Activated naive CD8-positive, alpha-beta T cell treated with anti-CD3 and anti-CD28 coated beads, Interleukin-2, amount 50 U/mL, for 16 hours (primary cell): ENCODE measurements at places on chromosomes 2 and 18.
A peak's percentile ranks its signal among the peaks of the same experiment; 100 is the strongest.

DNA sequence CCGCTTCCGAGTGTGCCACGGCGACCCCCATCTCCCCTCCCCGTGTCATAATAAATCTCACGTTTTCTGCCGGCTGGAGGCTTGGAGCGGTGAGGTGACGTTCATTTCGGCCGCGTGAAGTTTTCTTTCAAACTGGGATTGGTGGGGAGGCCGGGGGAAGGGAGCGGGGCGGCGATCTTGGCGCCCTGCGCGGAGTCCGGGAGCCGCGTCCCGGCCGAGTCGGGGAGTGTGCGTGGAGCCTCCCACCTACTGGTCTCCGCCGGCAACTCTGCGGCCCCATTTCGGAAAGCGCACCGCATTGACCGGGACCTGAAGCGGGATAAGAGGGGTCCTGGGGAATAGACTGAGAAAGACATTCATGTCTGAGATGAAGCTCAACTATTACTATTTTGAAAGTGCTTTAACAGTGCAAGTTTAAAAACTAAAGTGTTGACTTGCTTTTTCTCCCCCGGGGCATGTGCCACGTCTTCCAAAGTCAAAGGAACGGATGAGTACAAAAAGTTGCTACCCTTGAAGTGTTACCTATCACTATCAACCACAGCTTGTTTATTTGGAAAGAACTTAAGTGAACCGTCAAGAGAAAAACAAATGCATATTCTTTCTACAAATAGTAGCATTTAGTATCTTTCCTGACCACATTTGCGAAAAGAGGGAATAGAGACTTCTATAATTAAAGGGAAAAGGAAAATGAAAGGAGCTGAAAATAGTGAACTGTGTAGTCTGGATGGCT is 818 bp upstream of the IKZF2 start:
- DNase-seq: no peak

DNA sequence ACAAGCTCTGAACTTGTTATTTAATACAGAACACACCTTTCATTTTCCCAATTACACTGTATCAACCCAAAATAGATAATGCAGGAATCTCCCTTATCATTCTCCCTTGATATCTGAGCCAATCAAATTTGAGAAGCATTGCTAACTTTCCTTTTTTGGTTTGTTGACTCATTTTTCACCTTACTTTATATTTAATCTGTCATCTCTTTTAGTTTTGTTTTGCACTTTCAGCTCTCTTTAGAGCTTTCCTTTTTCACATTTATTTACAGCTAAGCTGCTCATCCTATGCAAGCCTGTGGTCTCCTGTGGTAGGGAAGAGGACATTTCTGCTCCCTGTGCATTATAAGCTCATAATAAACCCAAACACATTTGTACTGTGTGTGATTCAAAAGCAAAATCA is 50.1 kb downstream of the ITGAV start:
- no peak for DNase-seq

GRCh38 chr2:21268878-21269224 is 145.1 kb downstream of the TDRD15 start:
- DNase-seq: no peak

DNA sequence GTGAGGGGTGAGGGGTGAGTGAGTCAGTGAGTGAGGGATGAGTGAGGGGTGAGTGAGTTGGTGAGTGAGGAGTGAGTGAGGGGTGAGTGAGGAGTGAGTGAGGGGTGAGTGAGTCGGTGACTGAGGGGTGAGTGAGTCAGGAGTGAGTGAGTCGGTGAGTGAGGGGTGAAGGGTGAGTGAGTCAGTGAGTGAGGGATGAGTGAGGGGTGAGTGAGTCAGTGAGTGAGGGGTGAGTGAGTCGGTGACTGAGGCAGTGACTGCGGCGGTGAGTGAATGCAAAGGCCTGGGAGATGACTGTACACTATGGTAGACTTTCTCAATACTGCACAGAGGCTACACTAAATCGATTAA is 16.6 kb downstream of the THAP4 start:
- peak; percentile 19 for DNase-seq

DNA sequence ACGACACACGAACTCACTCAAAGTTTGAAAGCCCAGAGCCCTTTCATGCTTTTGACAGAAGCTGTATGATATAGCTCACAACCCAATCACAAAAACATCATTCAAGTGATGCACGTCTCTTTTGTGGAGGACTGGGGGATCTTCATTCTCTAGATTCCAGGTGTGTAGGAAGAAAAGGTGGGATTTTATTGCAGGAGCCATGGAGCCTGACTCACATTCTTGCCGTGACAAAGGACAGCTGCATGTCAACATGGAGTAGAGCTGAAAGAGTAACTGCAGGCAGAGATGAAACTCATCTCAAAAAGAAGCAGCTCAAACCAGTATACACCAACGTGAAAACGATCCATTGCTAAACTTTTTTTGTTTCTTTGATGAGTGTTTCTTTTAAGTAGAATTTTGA is 50.9 kb upstream of the PDE1A start:
- no peak for DNase-seq

DNA sequence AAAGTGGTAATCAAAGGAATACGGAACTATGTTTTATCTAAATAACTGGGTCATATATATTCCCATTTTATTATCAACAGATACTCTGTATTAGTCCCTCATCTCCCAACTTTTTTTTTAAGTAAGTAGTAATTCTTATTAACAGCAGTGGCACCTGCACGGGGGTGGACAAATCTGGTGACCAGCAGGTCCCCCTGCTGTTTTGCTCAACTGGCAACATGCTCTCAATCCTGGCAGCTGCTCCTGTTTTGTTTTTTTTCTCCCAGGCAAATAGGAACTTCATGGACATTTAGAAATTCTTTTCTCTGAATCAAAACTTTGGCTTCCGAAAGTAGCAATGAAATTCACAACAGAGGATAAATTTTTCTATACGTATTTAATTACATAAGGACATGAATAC is 193.5 kb downstream of the SS18 start:
- DNase-seq: no peak

DNA sequence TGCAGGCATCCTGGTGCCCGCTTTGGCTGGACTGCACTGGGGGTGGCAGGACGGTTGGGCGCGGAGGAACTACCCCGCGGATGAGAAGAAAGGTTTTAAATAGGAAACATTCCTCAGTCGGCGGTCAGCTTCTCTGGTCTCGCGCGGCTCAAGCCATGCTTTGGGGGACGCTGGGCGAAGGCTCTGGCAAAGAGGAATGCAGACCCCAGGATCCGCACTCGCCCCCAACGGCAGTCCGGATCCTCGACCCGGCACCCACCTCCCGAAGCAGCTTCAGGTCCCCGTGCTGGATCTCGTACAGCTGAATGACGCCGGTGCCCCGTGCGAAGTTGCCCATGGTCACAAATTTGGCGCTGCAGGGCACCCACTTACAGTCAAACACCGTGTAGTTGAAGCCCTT is 686 bp upstream of the PNO1 start:
- no peak for DNase-seq
